ENCODE measurements at places on chromosomes 11 and 22. TPM values are rescaled to one million over a fixed set of nuclear protein-coding genes. Genes with fewer than 3 reads are reported as not detected.

GRCh38 chr11:114256176-114256966 lies 39.8 kb upstream of the NNMT start:
- H3K4me3 ChIP-seq, result no peak overlapping the region
- DNase-seq, result no peak
- H3K4me1 ChIP-seq, result peaks cover 35% of the 10 kb centered on the region
- H3K27ac ChIP-seq, result no peak overlapping the region

- no peak overlapping the region for H3K4me3 ChIP-seq
- no peak overlapping the region for H3K27ac ChIP-seq
- H3K36me3 ChIP-seq, result no peaks in the 10 kb centered on the region
- peaks cover 3% of the 10 kb centered on the region for H3K27me3 ChIP-seq
- no peak for DNase-seq
- H3K4me1 ChIP-seq, result peaks cover 15% of the 10 kb centered on the region
Measured at GRCh38 chr11:73292525-73292894, 15.6 kb upstream of the ARHGEF17 start.

The GLYAT gene
- not detected for total RNA-seq

GRCh38 chr11:62665599-62666258 lies 617 bp downstream of the CSKMT start:
- peaks cover 10% of the 10 kb centered on the region for H3K36me3 ChIP-seq
- peak overlapping the region; percentile 91 for H3K4me3 ChIP-seq
- no peak for DNase-seq
- peaks cover 34% of the 10 kb centered on the region for H3K4me1 ChIP-seq
- no peaks in the 10 kb centered on the region for H3K27me3 ChIP-seq
- peak overlapping the region; percentile 96 for H3K27ac ChIP-seq

- no peak overlapping the region for H3K4me3 ChIP-seq
- no peak overlapping the region for H3K27ac ChIP-seq
- peaks cover 3% of the 10 kb centered on the region for H3K4me1 ChIP-seq
Measured at GRCh38 chr22:17237038-17237668, 17.9 kb upstream of the ADA2 start.

Data from osteocyte (in vitro differentiated cells).